ENCODE measurements at places on chromosomes 16 and 17.

DNA sequence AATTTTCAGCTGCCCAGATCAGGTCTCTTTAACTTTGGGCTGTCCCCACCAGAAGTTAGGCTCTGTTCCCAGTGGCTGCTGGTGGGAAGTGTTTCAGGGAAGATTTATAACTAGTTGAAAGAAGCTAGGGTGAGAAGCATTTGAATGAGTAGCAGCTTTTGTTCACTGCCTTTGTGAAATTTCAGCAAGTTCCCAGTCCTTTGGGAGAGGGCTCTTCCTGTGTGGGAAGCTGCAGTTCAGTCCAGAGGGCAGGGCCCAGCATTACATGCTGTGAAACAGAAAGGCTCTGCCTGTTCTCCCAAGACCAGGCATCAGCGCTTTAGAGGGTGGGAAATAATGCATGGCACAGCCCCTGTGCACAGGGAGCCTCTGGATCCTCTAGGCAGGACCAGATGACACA is 17.8 kb downstream of the PROCA1 start:
- no peak for DNase-seq

DNA sequence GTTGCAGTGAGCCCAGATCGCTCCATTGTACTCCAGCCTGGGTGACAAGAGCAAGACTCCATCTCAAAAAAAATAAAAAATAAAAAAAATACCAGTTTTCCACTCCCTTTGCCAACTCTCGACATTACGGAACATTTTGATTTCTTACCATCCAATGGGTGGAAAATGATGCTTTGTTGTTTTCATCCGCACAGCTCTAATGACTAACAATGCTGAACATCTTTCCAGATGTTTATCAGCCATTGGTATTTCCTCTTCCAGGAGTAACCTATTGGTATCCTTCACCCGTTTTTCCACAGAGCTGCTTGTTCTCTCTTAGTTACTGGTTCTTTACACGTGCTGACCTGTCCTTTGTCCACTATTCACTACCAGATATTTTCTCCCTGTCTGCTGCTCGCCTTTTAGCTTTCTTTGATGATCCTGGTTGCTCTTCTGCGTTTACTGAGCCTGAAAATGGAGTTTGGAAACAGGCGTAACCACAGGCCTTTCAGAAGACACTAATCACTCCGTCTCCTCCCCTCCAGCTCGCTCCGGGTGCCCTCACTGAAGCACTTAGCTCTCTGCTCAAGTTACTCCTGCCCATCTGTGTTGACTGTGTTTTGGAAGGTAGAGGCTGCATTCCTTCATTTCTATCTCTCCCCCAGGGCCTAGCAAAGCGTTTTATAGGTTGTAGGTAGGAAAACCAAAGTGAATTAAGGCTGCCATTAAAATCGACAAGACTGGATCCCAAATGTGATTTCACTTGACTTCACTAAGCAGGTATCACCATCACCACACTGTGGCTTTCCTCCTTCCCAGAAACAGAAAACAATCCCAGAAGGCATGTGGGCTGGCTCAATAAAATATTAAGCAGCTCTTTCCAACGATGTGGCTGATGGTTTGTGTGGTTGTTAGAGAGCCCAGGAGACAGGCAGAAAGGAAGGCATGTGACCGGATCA is 8.9 kb downstream of the SHPK start:
- no peak for DNase-seq

DNA sequence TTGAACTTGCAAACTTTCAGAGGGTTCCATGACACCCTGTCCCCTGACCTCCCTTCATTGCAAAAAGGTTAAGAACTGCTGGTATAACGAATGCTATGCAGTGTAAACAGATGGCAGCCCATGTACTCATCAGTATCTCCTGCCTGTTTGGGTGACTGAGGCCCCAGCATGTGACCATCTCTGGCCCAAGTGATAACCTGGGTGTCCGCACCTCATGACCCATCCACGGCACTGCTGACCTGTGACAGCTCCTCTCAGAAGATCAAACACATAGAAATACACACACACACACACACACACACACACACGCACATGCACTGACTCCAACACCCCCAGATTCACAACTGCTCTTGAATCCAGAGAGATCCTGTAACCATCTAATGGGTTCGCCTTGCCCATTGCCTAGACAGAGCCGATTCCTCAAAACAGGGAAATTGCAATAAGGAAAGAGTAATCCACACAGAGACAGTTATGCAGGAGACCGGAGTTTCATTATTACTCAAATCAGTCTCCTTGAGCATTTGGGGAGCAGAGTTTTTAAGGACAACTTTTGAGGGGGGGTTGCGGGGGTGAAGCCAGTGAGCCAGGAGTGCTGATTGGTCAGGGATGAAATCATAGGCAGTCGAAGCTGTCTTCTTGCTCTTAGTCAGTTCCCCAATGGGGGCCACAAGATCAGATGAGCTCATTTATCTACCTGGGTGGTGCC is 11.3 kb upstream of the PHOSPHO1 start:
- no peak for DNase-seq

DNA sequence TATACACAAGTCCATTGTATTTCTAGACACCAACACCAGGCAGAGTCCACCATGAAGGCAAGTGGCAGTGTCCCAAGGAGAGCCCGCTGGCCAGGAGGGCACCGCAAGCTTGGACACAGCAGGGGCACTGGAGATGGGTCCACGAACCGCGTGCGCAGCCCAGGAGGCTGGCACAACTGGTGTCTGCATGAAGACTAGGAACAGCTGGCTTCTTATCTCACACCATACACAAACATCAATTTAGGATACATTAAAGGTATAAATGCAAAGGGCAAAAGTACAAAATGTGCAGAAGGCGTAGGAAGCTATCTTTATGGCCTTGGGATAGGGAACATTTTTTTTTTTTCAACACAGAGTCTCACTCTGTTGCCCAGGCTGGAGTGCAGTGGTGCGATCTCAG is 52.4 kb downstream of the ANKRD11 start:
- no peak for DNase-seq

GRCh38 chr16:14199624-14200023 is 128.5 kb downstream of the MRTFB start:
- no peak for DNase-seq

DNA sequence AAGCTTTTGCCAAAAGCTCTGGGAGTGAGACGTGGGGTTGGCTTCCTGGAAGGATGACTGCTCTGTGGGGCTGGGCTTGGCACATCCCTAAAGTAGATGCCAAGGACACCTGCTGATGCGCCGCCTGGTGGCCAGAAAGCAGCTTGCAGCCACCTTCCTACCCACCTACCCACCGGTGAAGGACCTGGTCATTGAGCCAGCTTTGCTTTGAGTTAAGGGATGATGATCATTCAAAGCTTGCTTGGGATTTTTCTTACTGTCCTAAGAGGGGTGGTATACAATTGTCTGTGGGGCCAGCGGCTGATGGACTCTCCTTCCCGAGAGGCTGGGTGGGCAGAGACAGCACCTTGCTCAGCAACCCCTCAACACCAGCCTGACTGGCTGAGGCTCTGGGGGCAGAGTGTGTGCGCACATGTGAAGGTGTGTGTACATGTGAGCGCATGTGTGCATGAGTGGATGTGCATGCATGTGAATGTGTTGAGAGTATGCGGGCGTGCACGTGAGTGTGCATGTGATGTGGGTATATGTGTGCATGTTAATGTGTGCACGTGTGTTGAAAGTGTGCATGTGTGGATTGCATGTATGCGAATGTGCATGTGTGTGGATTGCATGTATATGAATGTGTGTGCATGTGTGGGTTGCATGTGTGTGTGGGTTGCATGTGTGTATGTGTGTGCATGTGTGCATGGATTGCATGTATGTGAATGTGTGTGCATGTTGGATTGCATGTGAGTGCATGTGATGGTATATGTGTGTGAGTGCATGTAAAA is 18.6 kb downstream of the C1QTNF1 start:
- peak; percentile 49 for DNase-seq

Data from HepG2 (cell line).